Activated naive CD8-positive, alpha-beta T cell treated with anti-CD3 and anti-CD28 coated beads for 36 hours (primary cell): ENCODE measurements at places on chromosomes 6 and 20.

GRCh38 chr6:5271926-5272325, 10.6 kb downstream of the FARS2 start:
- H3K27ac ChIP-seq, result no peak overlapping the region
- no peaks in the 10 kb centered on the region for H3K27me3 ChIP-seq
- H3K4me3 ChIP-seq, result no peak overlapping the region
- DNase-seq, result no peak

GRCh38 chr6:21107796-21108195, 485.8 kb upstream of the SOX4 start:
- no peak overlapping the region for H3K27ac ChIP-seq
- no peaks in the 10 kb centered on the region for H3K4me1 ChIP-seq
- no peak for DNase-seq
- H3K4me3 ChIP-seq, result no peak overlapping the region
- peaks cover 7% of the 10 kb centered on the region for H3K36me3 ChIP-seq

DNA sequence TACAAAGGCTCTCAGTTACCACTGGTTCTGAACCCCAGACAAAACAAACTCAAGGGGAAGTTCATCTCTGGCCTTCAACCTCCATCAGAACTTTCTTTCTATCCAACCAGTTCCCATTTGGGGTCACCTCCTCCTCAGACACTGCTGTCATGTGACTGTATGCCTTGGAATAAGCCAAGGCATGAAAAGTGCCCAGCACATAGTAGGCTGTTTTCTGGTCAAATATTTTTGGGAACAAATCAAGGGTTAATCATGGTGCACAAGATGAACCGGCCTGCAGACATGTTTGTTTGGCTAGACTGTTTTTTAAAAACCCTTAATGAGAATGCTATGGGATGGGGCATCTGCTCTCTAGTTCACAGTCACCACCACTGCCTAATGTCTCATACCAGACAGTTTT, 48.9 kb upstream of the MRPS10 start:
- no peak overlapping the region for H3K4me3 ChIP-seq
- DNase-seq, result no peak
- H3K27ac ChIP-seq, result no peak overlapping the region
- no peaks in the 10 kb centered on the region for H3K27me3 ChIP-seq

GRCh38 chr6:21061892-21062291, 527.6 kb downstream of the CDKAL1 start:
- DNase-seq, result no peak
- H3K36me3 ChIP-seq, result peaks cover 39% of the 10 kb centered on the region
- H3K4me3 ChIP-seq, result no peak overlapping the region
- H3K27me3 ChIP-seq, result no peaks in the 10 kb centered on the region

DNA sequence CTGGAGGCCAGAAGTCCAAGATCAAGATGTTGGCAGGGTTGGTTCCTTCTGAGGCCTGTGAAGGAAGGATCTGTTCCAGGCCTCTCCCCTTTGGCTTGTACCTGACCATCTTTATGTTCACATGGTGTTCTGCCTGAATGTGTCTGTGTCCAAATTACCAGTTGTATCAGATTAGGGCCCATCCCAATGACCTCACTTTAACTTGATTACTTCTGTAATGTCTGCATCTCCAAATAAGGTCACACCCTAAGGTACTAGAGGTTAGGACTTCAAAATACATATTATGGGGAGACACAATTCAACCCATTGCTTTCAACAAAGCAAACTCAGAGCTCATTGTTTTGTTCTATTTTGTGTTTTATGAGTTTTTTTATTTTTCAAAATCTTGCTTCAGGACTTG, 75.7 kb downstream of the TNFAIP3 start:
- H3K27ac ChIP-seq, result no peak overlapping the region
- no peak overlapping the region for H3K4me3 ChIP-seq
- no peak for DNase-seq
- peaks cover 14% of the 10 kb centered on the region for H3K36me3 ChIP-seq
